ENCODE measurements at places on chromosomes 12 and 14.

DNA sequence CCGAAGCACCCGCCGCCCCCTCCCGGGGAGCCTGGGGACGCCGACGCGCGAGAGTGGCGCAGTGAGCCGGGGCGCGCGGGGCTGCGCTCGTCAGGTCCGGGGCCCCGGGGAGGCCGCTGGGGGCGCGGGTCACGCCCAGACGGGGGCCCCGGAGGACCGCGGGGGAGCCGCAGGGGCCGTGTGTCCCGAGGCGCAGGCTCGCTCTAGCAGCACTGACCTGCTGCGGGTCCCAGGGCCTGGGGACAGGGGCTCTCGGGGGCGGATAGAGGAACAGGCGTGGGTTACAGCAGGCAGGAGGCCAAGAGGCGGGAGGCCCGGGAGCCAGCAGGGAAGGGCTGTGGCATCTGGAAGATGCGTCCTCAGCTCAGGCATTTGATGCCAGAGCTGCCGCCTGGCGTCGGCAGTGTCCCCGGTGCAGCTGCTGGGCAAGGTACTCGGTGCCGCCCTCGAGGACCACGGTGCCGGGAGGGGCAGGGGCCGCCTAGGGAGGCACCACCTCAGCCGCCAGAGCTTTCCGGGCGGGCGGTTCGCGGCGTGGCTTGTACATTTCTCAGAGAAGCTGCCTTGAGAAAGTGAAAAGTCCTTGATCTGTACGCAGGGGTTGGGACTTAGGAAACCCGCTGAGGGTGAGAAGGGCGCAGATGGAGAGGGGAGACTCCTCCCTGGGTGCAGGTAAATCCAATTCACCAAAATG, 1.2 kb downstream of the WNT5B start:
- peak; percentile 37 for DNase-seq

DNA sequence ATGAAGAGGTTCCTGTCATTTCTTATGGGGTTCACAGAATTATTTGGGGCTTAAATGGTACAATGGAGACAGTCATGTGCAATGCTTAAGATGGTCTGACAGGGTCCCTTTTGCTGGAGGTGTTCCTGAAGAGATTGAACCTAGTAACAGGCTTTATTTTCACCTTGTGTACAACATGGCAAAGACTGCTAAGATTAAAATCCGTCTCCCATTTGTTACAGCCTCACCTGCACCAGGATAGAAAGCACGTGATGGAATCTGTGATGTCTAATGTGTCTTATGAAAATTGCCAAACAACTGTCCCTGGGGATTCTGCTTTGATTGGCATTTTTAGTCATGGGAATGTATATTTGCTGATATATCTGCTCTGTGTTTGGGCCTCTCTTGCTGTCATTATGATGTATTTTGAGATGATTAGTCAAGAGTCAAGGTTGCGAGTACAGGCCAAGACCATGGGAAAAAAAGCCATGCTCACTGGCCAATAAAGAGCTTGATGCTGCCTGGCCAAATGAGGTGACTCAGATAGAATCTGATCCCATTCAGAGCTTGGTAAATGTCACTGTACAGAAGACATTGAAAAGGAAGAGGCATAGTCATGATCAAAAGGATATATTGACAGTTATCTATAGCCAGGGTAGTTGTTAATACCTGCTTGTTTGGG, 96.1 kb downstream of the FLRT2 start:
- no peak for DNase-seq

- no peak for DNase-seq
Observed at GRCh38 chr14:50943261-50943942, 881 bp downstream of the PYGL start.

GRCh38 chr12:76422154-76422542, 73.9 kb upstream of the BBS10 start:
- DNase-seq: no peak

DNA sequence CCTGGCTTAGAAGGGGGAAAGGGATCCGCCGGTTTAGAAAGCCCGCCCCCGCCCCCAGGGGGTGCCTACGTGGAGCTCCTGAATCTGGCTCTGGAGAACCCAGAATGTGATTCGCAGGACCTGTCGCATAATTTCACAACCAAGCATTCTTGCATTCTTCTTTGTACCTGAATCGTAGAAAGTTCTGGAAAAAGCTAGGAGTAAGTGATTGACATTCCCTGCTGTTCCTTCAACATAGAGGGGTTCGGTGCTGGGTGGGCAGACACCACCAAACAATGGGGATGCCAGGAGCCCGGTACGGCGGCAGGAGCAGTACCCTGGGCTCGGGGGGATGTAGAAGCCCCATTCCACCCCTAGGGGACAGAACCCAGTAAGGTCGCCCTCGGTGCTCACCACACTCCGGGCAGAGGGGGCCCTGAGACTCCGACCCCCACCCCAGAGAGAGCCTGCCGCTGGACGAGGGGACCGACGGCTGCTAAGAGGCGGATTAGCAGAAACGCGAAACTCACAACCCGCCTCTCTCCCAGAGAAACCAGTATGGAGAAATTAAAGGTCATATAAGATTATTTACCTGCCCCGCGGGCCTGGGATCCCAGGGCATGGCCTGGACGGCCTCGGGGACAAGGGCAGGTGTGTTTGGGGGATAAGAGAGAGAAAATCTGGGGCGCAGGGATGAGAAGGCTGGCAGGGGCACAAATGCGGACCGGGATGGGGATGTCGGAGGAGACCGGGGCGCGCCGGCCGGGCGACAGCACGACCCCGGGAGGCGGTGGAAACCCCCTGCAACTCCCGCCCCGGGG, 520 bp downstream of the CSRP2 start:
- DNase-seq: peak; percentile 47

GRCh38 chr12:24407884-24408283, 458.4 kb upstream of the SOX5 start:
- no peak for DNase-seq

GRCh38 chr12:93571365-93571924, 1.0 kb upstream of the SOCS2 start:
- peak; percentile 71 for DNase-seq

DNA sequence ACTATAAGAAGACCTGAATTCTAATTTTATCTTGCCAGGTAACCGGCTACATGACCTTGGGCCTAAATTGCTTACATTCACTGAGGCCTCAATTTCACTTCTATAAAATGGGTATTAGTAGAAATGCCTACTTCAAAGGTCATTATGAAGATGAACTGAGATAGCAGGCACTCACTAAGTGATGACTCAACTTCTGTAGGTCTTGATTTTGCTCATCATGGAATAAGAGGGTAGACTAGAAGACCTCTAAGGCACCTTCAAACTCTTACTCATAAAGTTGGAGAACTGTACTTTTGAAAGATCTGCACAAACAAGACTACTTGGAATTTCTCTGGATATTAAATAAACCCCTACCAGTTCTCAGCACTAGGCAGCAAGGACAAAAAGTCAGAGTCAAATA, 39.3 kb upstream of the FRMD6 start:
- no peak for DNase-seq

GRCh38 chr12:44616402-44616801, 259.7 kb downstream of the NELL2 start:
- DNase-seq: peak; percentile 6

DNA sequence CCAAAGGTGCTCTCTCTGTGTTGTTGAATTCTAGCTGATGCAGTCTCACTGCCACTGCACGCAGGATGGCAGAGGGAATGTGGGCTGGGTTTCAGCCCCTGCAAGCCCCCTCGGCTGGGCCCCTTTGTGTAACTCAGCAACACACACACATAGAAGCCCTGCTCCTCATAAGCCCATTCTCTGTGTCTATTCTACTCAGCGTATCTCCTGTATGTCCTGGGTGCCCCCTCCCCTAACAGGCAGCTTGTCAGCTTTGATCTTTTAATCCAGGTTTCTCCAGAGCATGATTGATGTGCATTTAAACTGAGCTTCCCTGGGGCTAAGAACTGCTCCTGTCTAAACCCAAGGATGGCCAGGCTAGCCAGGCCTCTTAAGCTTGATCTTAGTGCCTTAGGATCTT, 43.0 kb downstream of the SRRM4 start:
- DNase-seq: no peak

DNA sequence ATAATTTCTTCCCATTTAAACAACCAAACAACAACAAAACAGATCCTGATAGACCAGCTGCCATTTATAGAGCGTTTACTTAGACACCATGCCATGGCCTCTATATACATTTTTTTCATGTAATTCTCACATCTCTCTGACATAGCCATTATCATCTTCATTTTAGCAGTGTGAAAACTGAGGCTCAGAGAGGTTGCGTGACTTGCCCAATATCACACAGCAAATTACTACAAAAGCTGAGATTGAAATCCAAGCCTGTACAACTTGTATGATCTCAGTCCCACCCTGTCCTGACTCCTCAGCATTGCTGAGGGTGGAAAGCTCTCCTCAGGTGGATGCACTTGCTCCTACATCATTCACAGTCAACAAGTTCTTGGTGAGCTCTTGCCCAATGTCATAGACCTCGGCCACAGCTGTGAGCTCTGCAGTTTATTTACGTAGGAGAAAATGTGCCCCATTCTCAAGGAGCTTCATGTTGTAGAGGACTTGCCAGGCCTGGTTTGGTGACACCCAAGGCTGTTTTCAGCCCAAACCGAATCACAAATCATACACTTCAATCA, 55.5 kb downstream of the CRACR2A start:
- peak; percentile 7 for DNase-seq

GRCh38 chr14:55609681-55610080, 29.7 kb downstream of the KTN1 start:
- peak; percentile 81 for DNase-seq

- no peak for DNase-seq
Observed at GRCh38 chr14:78286210-78286609, 116.0 kb downstream of the NRXN3 start.

GRCh38 chr12:83827193-83827592, 1085.4 kb downstream of the SLC6A15 start:
- no peak for DNase-seq

DNA sequence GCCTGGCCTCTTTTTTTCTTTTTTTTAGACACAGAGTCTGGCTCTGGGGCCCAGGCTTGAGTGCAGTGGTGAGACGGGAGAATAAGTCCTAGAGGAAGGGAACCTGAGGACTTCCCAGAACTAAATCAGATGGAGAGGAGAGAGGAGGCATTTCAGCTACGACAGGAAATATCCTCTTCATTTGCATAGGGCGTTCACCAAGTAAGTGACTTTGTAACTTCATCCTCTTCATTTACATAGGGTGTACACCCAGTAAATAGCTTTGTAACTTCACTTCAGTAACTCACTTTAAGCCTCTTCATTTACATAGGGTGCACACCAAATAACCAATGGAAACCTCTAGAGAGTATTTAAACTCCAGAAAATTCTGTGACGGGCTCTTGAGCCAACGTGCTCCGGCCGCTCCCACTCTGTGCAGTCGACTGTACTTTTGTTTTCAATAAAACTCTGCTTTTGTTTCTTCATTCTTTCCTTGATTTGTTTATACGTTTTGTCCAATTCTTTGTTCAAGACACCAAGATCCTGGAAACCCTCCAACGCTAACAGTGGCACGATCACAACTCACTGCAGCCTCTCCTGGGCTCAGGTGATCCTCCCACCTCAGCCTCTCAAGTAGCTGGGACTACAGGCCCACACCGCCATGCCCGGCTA, 21.4 kb upstream of the ANKRD9 start:
- no peak for DNase-seq

DNA sequence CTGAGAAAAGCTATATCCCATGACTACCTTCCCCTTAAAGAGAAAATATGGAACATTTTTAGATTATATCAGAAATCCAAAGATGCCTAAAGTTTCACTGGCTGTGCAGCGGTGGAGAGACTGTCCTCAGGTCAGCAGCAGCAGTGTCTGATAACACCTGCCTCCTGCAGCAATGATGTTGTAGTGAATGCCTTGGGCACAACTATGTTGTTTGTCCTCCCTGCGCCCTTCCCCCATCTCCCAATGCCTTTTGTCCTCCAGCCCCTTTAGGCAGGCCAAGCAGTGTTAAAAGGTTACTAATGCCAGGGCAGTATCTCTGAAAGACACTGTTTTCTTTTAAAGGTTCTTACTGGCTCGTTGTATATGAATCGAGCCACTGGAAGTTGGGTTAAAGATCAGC, 13.2 kb downstream of the RTRAF start:
- DNase-seq: no peak

GRCh38 chr12:113658006-113658655, 186.5 kb upstream of the LHX5 start:
- no peak for DNase-seq

Data from fibroblast of skin of right quadriceps (primary cell).